ENCODE measurements at places on chromosomes 2 and 18.

- DNase-seq = no peak
Observed at GRCh38 chr2:132589111-132589830, 80.7 kb downstream of the LYPD1 start.

DNA sequence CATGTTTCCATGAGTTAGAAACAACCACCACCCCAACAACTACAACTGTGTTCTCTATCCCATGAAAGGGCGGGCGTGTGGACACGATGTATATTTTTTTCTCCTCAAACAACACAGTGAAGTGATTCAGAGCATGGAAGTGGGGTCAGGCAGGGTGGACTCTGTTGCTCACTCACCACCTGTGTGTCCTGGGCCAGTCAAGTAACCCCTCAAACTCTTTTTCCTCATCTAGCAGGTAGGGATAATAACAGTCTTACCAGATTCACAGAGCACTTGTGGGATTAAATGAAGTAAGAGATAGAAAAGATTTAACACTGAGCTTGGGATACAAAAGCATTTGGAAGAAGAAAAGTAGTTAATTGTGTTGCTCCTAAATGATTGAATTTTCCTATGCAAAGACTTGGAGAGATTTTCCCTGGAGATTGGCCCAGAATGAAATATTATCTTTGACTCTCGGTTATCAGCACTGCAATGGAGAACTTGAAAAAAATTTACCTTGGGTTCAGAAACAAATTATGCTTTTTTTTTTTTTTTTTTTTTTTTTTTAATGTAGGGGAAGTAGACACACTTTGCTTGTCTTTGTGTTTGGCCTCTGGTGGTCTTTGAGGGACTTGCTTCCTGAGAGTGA lies 161.9 kb upstream of the EPAS1 start:
- no peak for DNase-seq

- no peak for DNase-seq
Observed at GRCh38 chr2:208148803-208149202, 2.8 kb upstream of the CRYGB start.

GRCh38 chr2:25879133-25879730 lies 945 bp upstream of the ASXL2 start:
- peak; percentile 79 for DNase-seq

GRCh38 chr2:236965021-236965840 lies 120.5 kb upstream of the COPS8 start:
- DNase-seq = peak; percentile 51

GRCh38 chr2:136492901-136493300 lies 272.4 kb upstream of the THSD7B start:
- DNase-seq = no peak

DNA sequence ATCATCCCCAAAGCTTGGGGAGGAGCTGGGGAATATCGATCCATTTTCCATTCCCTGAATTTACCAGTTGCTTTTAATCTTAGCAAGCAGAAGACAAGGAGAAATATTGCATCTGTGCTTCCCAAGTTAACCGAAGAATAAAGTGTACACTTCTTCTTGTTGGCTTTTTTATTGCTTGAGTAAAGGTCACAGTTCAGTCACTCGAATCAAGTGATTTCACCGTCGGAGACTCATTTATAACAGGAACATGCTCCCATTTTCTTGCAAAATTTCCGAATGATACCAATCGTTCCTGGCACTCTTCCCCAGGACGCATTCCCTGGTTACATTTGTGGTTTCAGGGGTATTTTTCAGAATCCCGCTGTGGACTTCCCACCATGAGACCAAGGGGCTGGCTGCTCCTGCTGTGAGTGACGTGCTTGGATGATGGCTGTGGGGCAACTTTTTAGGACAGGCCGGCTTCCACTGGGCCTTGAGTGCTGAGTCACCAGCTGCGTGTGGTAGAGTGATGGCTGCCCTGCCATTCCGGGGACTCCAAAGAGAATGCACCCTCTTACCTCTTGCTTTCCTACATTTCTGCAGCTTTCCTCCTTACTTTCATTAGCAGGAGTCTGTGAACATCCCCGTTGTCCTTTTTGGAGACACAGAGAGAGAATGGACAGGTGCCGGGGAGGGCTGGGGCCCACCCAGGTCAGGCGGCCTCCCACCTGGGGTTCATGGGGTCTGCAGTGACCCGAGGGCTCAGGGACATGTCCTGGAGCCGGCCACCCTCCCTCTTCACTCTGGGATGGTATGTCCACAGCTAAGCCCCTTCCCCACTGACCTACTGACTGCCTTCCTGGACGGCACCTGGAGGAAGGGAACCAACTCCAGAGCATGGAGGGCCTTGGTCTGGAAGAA lies 60.7 kb upstream of the HDAC4 start:
- DNase-seq = no peak

DNA sequence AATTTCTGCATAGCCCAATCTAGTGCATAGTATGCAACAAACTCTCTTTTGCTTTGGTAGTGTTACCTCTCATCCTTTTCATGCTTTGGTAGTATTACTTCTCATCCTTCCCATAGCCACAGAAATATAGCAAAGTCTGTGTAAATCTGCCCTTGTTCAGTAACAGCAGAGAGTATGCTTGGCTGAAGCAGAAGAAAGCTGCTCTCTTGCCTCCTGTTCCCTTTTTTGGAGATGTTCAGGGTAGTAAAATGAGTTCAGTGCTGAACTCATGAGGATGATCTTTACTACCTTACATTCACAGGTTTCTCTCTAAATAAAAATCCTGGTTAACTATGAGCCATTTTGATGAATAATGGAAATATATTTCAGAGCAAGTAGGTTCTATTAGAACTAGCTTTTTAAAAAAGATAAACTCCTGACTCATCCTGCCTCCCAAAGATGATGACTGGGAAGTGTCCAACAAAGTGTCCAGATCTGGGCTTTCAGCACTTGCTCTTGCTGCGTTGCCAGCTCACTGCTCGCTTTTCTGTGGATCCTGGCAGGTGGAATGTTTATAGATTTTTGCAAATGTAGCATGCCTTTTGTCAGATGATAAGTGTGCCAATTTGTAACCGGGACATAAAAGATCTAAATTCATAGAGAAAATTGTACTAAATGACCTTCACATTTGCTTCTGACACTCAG lies 29.4 kb upstream of the CHMP3 start:
- DNase-seq = no peak

DNA sequence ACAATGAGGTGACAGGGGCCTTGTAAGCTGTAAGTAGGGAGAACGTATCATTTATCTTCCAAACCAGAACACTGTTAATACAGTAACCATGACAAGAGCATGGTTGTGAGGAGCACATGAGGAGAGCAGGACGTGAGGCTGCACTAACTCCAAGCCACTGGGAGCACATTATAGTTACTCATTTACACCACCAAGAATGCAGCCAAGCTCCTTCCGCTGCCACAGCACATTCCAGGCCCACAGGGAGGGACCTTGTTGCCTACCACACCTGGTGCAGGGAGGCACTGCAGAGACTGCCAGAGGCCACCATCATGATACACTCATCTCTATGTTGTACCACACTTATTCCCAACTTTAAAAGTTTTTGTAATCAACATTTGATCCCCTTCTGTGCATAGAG lies 13.5 kb upstream of the SFXN5 start:
- no peak for DNase-seq

GRCh38 chr2:54516842-54517241 lies 60.7 kb downstream of the SPTBN1 start:
- no peak for DNase-seq

- DNase-seq = no peak
Observed at GRCh38 chr2:198097630-198098029, 293.2 kb downstream of the PLCL1 start.

DNA sequence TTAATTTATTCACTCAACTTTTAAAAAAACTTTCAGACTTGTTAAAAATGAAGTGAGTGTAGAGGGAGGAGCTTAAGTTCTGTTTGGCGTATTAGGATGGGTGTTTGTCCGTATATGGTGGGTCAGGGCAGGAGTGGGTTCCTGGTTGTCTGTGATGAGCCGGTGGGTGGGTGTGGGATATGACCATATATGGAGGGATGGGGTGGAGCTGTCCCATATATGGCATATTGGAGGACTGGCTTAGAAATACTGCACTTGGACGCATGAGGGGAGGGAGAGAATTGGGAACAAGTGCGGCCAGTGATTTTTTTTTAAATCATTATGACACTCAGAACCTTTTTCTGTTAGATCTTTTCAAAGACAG lies 1.5 kb downstream of the KDM3A start:
- peak; percentile 85 for DNase-seq

- no peak for DNase-seq
Observed at GRCh38 chr2:51628917-51629316, 597.0 kb upstream of the NRXN1 start.

DNA sequence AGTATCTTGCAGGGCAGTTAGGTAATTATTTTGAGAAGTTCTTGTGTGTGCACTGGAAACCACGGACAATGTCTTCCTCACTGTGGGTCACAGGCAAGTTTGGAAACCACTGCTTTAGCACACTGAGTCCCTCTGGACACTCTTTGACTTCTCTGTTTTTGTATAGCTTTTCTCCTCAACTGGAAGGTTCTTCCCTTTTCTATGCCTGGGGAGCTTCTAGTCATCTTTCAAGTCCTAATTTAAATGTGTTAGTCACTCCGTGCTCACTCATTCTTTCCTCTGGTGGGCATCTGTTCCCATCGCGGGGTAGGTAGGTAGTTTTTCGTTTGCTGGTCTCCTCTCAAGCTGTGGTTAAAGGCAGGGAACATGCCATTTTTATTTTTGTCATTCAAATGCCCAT lies 32.1 kb downstream of the E2F6 start:
- DNase-seq = no peak

GRCh38 chr2:233819884-233820773 lies 34.2 kb downstream of the HJURP start:
- no peak for DNase-seq

DNA sequence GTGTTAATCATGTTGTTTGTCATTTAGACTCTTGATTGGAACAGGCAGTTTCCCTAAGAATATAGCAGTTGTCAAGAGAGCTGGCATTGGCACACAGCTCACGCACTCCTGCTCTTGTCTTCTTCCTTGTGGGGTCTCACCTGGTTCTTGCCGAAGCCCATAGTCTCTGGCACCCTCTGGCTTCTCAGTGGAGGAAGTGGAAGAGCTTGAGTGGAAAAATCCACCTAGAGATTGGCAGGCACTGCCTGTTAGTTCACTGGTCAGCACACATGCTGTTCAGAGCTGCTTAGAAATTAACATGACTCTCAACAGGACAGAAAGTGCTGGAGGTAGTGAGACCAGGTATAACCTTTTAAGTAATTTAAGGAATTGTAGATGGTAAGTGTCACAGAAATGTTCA lies 28.3 kb downstream of the SCTR start:
- no peak for DNase-seq

GRCh38 chr18:45801416-45802004 lies 24.0 kb upstream of the SIGLEC15 start:
- DNase-seq = peak; percentile 67

DNA sequence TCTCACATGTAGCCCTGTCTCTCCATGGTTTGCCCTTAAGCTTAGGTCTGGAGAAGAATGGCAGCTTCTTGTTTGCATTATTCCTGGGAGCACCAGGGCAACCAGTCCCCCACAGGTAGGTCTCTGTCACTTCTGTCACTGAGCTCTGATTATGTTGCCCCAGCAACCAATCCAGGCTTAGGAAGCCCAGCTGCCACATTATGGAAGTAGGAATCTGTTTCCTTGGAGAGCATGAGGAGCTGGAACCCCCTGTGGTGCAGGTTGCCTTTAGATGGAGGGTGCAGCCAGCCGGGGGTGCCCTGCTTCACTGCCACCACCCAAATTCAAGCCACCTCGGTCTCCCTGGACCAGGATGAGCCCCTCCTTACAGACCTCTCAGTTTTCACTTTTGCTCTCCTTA lies 4.8 kb downstream of the RESP18 start:
- DNase-seq = no peak

DNA sequence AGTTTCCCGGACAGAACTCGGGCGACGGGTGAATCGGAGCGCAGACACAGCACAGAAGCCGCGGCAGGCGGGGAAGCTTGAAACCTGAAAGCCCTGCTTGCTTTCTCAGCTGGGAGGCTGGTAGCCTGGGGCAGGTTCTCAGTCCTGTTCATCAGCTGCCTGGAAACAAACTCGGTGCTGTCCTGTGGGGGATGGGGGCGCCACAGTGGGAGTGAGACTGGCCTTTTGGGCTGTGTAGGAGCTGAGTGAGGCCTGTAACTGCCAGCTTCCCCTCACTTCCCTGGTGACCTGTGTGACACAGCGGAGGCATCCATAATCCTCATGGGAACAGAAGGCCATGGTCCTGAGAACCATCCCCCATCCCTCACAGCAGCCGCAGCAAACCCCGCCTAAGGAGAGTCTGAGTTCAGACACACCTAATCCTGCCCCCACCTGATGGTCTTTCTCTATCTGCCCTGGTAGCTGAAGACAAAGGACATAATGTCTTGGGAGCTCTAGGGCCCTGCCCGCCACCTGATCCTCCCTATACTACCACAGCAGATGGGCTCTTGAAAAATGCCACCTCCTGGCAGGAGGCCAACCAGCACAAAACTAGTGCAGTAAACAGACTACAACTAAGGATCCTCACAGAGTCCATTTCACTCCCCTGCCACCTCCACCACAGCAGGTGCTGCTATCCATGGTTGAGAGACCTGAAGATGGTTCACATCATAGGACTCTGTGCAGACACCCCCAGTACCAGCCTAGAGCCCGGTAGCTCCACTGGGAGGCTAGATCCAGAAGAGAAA lies 52.7 kb upstream of the LDLRAD4 start:
- DNase-seq = no peak

GRCh38 chr2:86634352-86634751 lies 10.7 kb upstream of the RNF103 start:
- no peak for DNase-seq

DNA sequence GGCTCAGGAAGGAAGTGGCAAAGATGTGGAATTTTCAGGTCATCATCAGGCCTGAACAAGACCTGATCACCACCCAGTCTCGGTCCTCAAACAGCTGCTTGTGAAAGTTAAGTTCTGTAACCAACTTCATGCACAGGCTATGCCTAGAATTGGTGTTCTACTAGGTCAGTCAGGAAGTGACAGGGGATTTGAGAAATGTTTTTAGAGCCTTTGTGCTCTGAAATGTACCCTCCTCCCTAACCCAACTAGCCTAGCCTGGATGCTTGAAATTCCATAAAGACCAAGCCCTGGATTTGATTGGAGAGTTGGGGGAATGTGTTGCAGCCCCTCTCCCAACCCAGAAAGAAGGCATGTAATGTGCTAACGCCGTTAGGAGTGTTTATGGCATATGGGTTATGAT lies 63.3 kb downstream of the TGOLN2 start:
- peak; percentile 81 for DNase-seq
